Spinal cord (tissue), 10 donors: ENCODE measurements at places on chromosomes 2 and 18.

DNA sequence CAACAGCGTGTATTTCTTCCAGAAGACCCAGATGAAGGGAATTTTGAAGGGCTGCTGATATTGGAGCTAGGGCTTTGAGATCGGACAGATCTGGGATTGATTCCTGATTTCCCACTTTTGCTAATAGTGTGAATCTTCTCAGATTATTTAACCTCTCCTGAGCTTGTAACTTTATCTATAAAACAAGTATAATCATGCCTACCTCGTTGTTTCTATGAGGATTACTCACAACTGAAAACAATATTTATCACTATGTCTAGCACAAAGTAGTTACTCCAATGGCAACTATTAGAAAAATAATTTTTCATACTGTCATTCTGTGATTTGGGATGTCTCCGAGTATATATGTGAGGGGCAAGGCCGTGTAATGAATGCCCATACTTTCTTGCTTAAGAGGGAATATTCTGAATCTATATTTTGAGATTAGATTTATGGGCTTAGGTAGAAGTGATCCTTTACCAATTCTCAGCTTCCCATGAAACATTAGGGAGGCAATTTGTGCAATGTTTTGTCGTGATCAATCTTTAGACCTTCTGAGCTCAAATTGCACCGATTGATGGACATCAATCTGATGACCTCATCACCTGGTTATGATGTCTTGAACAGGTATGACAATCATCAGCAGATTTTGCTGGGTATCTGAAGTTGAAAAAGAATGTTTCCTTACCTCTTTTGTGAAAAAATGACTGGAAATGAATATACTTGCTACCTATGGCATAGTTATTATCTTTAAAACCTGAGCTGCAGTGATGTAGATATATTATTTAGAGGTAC, 339.9 kb downstream of the KCNS3 start:
- no peak for DNase-seq

GRCh38 chr2:214244847-214245246, 166.0 kb upstream of the VWC2L start:
- DNase-seq: no peak

GRCh38 chr2:11795590-11795989, 49.2 kb downstream of the LPIN1 start:
- DNase-seq: no peak

GRCh38 chr2:151802315-151802714, 25.9 kb downstream of the ARL5A start:
- no peak for DNase-seq

- DNase-seq: no peak
Measured at GRCh38 chr2:148582679-148583511, 61.7 kb upstream of the EPC2 start.

DNA sequence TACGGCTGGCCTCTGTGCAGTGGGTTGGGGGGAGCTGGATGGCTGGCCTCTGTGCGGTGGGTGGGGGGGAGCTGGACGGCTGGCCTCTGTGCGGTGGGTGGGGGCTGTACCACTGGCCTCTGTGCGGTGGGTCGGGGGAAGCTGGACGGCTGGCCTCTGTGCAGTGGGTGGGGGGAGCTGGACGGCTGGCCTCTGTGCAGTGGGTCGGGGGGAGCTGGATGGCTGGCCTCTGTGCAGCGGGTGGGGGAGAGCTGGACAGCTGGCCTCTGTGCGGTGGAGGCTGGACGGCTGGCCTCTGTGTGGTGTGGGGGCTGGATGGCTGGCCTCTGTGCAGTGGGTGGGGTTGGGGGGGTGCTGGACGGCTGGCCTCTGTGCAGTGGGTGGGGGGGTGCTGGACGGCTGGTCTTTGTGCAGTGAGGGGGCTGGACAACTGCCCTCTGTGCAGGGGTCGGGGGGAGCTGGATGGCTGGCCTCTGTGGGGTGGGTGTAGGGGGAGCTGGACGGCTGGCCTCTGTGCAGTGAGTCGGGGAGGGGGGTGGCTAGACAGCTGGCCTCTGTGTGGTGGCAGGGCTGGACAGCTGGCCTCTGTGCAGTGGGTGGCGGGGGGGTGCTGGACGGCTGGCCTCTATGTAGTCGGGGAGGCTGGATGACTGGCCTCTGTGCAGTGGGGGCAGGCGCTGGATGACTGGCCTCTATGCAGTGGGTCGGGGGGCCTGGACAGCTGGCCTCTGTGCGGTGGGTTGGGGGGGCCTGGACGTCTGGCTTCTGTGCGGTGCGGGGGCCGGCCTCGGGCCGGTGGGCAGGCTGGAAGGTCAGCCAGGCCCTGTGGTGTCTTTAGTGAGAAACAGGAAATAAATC, 31.9 kb downstream of the NFATC1 start:
- DNase-seq: no peak

GRCh38 chr2:69231612-69232277, 155.3 kb downstream of the GFPT1 start:
- DNase-seq: no peak

GRCh38 chr2:150486539-150487484, 655 bp downstream of the RND3 start:
- peak; percentile 70 for DNase-seq

DNA sequence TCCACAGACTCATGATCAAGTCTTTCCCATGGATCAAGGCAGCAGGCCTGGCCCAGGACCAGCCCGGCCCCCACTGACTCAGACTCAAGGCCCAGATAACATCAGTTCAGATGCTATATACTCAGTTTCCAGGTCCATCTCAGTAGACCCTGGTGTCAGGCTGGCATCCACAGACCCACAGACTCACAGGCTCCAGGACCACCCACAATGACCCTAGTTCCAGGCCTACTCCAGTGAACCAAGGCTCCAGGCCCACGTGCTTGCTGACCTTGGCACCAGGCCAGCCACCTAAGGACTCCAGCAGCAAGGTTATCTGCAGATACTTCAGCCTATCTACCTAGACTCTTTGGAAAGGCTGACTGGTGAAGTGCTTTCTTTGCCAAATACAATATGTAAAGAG, 51.0 kb downstream of the KCNH7 start:
- no peak for DNase-seq

DNA sequence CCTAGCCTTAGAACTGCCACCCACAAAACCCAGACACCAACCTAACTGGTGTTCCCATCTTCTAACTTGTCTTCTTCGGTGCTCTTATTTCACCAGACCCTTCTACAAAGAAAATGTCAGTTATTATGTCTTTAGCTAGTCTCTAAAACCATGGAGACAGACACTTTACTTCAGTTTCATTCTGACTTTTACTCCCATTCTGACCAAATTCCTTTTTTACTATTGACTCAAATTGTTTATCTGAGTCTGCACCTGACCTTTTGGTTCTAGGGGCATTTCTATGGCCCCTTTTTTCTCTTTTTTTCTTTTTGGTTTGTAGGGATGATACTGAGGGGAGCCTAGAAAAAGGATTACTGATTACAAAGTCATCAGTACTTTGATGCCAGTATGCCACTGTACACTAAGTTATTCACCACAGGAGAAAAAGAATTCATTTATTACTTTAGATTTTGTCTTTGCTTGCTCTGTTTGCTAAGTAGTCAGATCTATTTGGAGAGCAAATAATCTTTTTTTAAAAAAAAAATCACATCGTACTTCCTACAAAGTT, 6.8 kb upstream of the SLC1A4 start:
- DNase-seq: no peak

GRCh38 chr2:165191096-165191728, 12.6 kb downstream of the SCN3A start:
- DNase-seq: peak; percentile 62

GRCh38 chr2:127029350-127030051, 77.5 kb downstream of the BIN1 start:
- DNase-seq: no peak

- DNase-seq: no peak
Measured at GRCh38 chr2:215843579-215843978, 169.8 kb downstream of the MREG start.

DNA sequence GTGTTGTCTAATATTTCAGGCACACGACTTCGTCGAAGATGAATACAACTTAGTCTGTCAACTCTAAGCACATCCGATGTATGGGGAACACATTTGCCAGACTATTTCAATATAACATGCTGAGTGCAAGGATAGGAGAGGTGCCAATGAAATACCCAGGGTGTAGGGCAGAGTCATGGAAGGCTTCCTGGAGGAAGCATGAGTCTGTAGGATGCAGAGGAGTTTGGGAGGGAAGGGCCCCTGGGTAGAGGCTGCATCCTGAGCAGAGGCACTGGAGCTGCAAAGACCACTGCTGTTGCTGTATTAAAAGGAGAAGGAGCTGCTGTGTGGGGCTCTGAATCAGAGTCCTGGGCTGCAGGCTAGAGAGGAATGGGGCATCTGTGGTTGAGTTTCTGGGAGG, 89.9 kb downstream of the ASAP2 start:
- no peak for DNase-seq

GRCh38 chr2:133843551-133843950, 275.3 kb upstream of the NCKAP5 start:
- no peak for DNase-seq

DNA sequence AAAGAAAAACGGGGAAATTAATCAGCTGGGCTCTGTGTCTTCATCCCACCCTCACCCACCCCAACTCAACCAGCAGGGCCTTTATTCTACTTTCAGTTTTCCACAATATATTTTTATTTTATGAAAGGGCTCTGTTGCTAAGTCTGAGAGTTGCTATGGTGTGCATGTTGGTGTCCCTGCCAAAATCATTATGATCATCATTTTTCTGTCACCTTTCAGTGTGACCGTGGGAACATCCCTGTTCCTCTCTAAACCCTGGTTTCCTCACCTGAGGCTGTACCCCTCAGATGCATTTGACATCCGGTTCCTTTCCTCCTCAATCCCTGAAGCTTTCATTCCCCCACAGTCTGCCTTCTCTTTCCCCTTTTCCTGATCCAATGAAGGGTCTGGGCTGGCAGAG, 180.5 kb downstream of the ZFP36L2 start:
- no peak for DNase-seq

GRCh38 chr18:48732767-48733424, 194.1 kb downstream of the CTIF start:
- no peak for DNase-seq

GRCh38 chr18:31278609-31279071, 39.3 kb upstream of the DSG1 start:
- DNase-seq: no peak

GRCh38 chr2:118223992-118224894, 136.0 kb downstream of the INSIG2 start:
- no peak for DNase-seq

GRCh38 chr2:54866868-54867267, 143.4 kb downstream of the EML6 start:
- no peak for DNase-seq

- DNase-seq: no peak
Measured at GRCh38 chr2:239811806-239812560, 213.2 kb downstream of the NDUFA10 start.

DNA sequence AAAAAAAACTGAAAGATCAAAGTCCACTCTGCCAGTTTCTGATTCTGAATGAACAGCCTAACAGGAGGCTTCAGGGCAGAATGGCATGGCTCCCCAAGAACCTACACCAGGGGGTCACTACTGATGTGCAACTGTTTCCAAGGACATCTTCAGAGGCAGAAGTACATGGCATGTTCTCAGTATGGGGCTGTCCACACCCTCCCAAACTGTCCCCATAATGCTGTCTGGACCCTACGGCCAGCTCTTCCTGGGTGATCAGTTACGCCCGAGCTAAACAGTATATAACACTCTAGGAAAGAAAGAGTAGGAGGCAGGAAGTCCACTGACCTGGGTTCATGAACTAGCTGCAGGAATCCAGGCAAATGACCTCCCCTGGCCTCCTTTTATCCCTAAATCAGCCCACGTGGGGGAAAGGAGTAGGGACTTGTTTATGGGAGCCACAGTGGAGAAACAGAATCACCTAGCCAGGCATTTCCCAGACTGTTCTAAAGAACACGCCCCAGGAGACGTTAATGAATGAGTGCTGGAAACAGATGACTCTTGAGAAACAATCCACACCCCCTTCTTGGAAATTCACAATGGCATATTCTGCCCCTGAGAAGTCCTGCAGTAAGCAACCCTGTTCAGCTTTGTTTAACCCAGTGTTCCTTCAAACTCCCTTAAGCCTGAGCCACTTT, 2.5 kb downstream of the TMBIM1 start:
- no peak for DNase-seq

- DNase-seq: no peak
Measured at GRCh38 chr2:110770404-110770958, 38.1 kb downstream of the ACOXL start.

DNA sequence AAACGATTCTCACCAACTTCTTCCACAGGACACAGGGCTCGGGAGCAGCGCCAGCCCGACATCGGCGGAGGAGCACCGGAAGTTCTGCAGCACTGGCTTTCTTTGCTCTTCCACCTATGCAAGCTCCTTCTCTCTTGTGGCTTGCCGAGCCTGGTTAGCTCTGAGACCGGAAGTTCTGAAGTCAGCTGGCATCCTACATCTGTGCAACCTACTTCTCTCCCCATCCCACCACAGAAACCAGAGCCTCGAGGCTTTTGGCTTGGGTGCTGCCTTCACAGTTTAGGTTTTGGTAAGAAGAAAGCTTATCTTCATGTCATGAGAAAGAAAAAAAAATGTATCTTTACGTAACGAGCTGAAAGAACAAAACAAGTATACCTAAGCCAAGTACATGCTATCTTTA, 111.7 kb downstream of the ANKRD44 start:
- DNase-seq: no peak

DNA sequence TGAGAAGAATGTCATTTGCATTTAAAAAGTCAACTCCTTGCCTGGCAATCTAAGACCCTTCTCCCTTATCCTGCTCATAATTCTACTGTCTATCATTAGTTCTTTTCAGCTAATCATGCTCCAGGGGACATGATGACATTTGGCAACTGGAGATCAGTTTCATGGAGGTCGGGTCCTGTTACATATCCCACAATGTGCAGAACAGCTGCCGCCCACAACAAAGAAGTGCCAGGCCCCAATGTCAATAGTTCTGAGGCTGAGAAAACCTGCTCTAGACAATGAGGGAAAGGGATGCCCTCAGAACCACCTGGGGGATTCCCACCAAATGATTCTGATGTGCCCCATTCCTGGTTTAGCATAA, 53.4 kb upstream of the IL1RL1 start:
- no peak for DNase-seq

DNA sequence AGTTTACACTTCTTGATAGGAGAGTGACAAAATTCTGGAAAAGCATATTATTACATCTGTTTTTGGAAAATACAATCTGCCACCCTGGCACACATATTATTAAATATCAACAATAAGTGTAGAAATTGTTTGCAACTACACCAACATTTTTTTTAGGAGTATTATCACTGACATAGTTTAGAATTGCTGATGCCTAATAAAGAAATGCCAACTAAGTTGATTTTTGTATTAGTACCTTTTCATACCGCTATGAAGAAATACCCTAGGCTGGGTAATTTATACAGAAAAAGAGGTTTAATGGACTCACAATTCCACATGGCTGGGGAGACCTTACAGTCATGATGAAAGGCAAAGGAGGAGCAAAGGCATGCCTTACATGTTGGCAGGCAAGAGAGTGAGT, 35.9 kb upstream of the TFPI start:
- DNase-seq: no peak

- DNase-seq: peak; percentile 22
Measured at GRCh38 chr18:74682141-74682990, 84.7 kb downstream of the ZNF407 start.
